Hematopoietic multipotent progenitor cell treated with erythropoietin and hydrocortisone succinate and interleukin-3 and kit ligand, for 8 days (in vitro differentiated cells): ENCODE measurements at places on chromosomes 1 and 21.

- peak; percentile 21 for DNase-seq
Observed at GRCh38 chr1:110148961-110149360, 1.3 kb upstream of the SLC6A17 start.

DNA sequence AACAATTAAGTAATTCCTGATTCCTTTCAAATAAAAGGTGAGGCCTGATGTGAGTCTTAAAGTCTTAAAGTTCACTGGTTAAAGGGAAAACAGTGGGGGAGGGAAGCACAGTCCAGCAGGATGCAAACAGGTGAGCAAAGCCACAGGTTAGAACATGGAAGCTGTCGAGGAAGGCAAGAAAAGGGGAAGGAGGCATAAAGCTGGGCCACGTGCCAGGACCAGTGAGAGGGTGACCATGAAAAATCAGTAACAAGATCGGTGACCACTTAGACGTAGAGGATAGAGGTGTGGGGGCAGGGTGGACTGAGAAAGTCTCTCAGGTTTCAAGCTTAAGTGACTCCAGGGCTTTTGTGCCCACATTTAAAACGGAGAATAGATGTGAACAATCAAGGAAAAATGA is 231.3 kb downstream of the SETD4 start:
- no peak for DNase-seq

GRCh38 chr1:99503276-99503747 is 142.6 kb upstream of the PALMD start:
- DNase-seq, result peak; percentile 4

DNA sequence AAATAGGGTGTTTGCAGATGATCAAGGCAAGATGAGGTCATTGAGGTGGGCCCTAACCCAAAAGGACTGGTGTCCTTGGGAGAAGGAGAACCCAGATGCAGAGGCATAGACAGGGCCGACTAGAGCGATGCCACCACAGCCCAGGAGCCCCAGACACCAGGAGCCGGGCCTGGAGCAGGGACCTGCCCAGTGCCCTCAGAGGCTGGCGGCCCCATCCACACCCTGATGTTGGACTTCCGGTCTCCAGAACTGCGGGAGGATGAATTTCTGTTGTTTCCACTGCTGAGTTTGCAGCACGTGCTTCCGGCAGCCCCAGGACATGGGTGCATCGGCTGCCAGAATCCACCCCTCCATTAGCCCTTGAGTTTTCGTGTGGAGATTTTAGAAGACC is 7.2 kb upstream of the ACTRT2 start:
- no peak for DNase-seq

DNA sequence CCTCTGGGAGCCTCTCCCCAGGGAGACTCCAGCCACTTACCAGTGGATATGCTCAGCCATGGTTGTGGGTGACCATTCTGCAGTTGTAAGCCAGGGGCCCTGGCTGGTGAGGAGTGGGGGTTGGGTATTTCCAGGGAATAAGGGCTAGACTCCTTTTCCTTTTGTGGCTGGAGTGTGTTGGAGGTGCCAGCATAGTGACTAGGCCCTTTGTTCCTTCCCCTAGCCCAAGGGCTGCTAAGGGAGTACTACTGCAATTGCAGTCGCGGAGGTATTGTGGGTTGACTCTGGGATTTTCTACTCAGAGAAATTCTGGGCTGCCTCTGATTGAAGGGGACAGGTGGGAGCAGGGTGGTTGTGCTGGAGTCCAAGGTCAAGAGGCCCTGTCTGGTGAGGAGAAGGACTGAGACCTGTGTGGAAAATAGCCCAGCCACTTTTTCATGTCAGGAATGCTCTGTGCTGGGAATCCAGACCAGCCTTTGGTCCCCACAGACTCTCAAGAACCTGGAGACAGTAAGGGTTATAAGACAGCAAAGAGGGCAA is 43.1 kb downstream of the MROH9 start:
- no peak for DNase-seq

DNA sequence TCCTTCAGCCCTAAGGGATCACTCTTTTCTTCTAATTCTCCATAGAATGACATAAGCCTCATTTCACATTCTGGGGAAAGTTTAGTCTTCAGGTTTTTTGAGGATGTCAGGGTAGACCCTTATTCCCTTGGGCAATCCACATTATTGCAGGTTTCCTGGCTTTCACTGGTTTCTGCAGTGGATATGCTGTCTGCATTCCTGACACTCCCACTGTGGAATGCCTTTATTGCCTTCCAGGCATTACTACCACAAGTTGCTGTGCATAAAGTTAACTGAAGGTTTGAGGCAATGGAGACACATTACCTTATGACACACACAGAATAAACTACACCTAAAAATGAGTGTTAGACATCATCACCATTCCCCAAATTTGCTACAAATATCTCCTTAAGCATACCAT is 12.7 kb downstream of the FASLG start:
- no peak for DNase-seq

DNA sequence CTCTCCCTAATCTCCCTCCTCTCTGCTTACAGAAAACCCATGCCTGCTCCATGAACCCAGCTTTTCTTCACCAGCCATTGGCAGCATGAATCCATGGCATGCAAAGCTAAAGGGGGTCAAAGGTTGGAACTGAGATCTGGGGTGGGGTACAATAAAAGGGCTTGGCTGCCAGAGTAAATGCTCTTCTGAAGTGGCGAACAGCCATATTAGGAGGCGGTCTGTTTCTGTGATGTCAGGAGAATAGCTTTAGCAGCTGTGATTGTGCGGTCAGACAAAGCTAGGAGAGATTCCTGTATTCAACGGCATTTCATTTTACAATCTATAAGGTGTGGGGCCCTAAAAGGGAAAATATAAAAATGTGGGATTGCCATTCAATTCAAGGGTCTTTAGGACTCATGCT is 71.7 kb upstream of the TMPRSS2 start:
- DNase-seq, result no peak

GRCh38 chr1:55288245-55288644 is 73.1 kb upstream of the USP24 start:
- DNase-seq, result no peak

DNA sequence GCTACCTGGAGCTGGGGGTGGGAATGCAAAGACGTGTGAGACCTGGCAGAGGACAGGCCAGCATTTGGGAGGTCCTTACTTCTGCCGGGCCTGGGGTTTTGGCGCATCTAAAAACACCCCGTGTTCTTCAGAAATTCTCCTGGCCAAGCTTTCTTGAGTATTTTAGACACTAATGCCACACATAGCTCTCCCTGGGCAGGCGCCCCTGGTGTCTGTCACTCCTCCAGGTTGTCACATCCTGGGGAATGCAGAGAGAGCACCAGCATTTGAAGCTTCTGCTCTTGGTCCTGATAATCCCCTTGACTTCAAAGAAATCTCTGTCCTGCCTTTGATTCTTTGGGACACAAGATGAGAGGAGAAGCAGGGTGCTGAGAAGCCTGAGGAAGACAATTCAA is 6.0 kb downstream of the CAPN9 start:
- no peak for DNase-seq

- no peak for DNase-seq
Observed at GRCh38 chr1:60113596-60113995, 40.0 kb upstream of the C1orf87 start.

GRCh38 chr1:186708694-186709097 is 28.5 kb upstream of the PTGS2 start:
- DNase-seq, result no peak
